Thymus (tissue), 14 donors: ENCODE measurements at places on chromosomes 3 and 15. TPM values are rescaled to one million over a fixed set of nuclear protein-coding genes. Genes with fewer than 3 reads are reported as not detected.

GRCh38 chr15:79455361-79455760 is 23.2 kb downstream of the MINAR1 start:
- no peak for DNase-seq

- DNase-seq, result no peak
These were observed 270.2 kb downstream of the ROBO1 start for GRCh38 chr3:79497447-79498111.

DNA sequence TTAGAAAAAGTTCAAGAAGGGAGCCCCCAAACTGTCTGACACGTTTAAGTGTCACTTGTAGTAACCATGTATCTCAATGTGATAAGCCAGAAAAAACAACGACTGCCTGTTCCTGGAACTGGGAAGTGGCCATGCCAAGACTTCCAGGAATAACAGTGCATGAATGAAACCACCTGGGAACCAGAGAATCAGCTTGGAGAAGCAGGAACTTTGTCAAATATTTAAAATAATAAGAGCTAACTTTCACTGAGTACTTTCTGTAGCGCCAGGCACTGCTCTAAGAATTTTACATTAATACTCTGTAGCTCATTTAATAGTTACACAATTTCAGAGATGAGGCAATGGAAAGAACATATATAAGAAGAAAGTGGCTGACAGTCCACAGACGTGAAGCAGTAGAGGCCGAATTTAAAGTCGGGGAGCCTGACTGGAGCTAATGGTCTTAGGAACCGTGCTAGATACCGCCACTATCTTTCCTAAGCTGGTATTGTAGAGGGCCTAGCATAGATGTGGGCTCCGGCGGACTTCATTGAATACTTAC is 876 bp downstream of the PLSCR1 start:
- DNase-seq, result no peak

GRCh38 chr3:72862314-72863090 is 14.3 kb upstream of the SHQ1 start:
- no peak for DNase-seq

- DNase-seq, result no peak
These were observed 193.4 kb downstream of the SLC9A9 start for GRCh38 chr3:143654906-143655305.

GRCh38 chr3:52454250-52454937 is 553 bp upstream of the TNNC1 start:
- no peak for DNase-seq

GRCh38 chr3:27593173-27593572 is 109.0 kb upstream of the SLC4A7 start:
- DNase-seq, result no peak

DNA sequence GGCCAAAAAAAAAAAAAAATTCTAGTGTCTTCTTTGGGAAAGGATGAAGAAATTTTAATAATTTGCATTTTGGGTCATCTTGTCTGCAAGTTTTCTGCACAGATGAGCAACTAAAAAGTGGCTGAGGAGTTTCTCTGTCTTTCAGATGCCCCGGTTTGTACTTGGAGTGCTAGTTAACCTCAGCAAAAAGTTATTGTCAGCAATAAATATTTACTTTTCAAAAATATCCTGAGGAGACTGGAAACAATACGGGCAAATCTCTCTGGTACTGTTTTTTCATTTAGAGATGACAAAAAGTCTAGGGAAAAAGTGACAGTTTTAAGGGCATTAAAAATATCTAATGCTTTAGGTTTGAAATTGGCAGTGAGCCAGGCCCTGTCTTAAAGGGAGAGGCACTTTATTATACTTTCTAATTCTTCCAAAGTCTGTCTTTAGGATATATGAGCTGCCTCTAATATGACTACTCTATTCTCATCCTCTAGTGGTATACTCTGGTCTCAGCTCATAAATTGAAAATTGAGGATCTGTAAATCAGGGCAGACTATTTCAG is 436.0 kb upstream of the NR2F2 start:
- DNase-seq, result no peak

GRCh38 chr15:81744364-81744763 is 301.5 kb downstream of the MEX3B start:
- no peak for DNase-seq

GRCh38 chr3:31790193-31791089 is 190.6 kb downstream of the OSBPL10 start:
- no peak for DNase-seq

ONECUT1 gene
- not detected for total RNA-seq

GFM1 gene
- total RNA-seq, result 40.0 TPM

GPR15 gene
- 0.47 TPM for total RNA-seq

PPP4R2 gene
- 79.7 TPM for total RNA-seq

BFSP2 gene
- 3.6 TPM for total RNA-seq

FBXL2 gene
- total RNA-seq, result 1.9 TPM

SNTN gene
- total RNA-seq, result not detected

SAMMSON gene
- total RNA-seq, result under 0.01 TPM

ZNF620 gene
- 3.5 TPM for total RNA-seq

INAFM2 gene
- total RNA-seq, result 10.1 TPM

RBPMS2 gene
- total RNA-seq, result 0.19 TPM

RASGRF1 gene
- 0.47 TPM for total RNA-seq

TMEM108 gene
- total RNA-seq, result 0.33 TPM
